Aorta (tissue), 5 donors: ENCODE measurements at places on chromosomes 4 and X. TPM values are rescaled to one million over a fixed set of nuclear protein-coding genes. Genes with fewer than 3 reads are reported as not detected.

The CHRDL1 gene
- 0.13 TPM for polyA plus RNA-seq

The PABPC1L2A gene
- polyA plus RNA-seq: not detected

The EREG gene
- not detected for polyA plus RNA-seq

The MAGEC2 gene
- not detected for polyA plus RNA-seq

The LONRF3 gene
- 3.7 TPM for polyA plus RNA-seq

The MAGEH1 gene
- 29.9 TPM for polyA plus RNA-seq

The LAP3 gene
- 36.9 TPM for polyA plus RNA-seq

The SGMS2 gene
- 9.9 TPM for polyA plus RNA-seq

The HSFX1 gene
- polyA plus RNA-seq: 2.1 TPM

The DCAF8L2 gene
- not detected for polyA plus RNA-seq

The UGT2B17 gene
- polyA plus RNA-seq: not detected

The TLR2 gene
- polyA plus RNA-seq: 12.8 TPM

The ZNF674 gene
- 1.5 TPM for polyA plus RNA-seq

The ITIH6 gene
- polyA plus RNA-seq: not detected

The GYPA gene
- not detected for polyA plus RNA-seq

The KDR gene
- polyA plus RNA-seq: 1.4 TPM

The DOK7 gene
- 4.3 TPM for polyA plus RNA-seq

The RAB41 gene
- polyA plus RNA-seq: not detected

The ATP8A1 gene
- polyA plus RNA-seq: 0.38 TPM
